ENCODE measurements at places on chromosomes 12 and 14.
A peak's percentile ranks its signal among the peaks of the same experiment; 100 is the strongest.

DNA sequence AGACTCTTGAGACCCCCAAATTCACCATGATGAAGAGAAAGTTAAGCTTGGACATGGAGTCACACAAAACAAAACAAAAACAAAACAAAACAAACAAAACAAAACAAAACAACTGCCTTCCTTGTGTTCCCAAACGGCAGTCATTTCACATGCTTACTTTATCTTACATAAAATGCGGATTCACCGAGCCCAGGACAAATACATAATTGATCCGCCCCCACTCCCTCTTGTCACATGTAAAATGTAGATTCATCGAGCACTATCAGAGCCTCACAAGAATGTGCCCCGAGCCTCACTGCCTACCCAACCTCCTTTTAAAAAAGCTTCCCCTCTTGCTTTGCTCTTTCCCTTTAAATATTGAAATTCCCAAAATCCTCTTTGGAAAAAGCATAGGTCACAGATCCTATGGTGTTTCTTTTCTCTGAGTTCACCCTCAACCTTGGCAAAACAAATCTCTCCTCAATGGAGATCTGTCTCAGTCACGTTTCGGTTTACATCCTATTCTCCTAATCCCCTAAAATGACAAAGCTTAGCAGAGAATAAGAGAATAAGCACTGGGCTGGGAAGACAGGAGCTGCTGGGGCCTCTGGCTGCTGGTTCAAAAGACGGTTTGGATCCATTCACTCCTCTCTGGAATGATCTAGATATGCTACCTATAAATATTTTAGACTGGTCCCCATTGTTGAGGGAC, 83.7 kb downstream of the NINJ2 start:
- no peak for DNase-seq

DNA sequence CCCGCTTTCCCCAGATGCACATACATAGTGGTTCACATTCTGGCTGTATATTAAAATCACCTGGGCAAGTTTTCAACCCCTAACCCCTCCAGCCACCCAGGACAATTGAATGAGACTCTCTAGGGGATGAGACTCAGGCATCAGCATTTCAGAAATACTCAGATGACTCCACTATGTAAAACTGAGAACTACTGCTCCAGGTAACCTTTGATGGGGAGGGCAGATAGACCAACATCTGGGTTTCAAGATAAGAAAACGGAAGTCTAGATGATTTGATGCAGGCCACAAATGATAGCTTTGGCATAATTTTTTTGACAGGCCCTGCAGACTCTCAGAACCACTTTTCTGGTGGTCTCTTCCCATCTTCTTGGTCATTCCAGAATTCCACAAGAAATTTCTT, 341.1 kb downstream of the EMP1 start:
- no peak for DNase-seq

DNA sequence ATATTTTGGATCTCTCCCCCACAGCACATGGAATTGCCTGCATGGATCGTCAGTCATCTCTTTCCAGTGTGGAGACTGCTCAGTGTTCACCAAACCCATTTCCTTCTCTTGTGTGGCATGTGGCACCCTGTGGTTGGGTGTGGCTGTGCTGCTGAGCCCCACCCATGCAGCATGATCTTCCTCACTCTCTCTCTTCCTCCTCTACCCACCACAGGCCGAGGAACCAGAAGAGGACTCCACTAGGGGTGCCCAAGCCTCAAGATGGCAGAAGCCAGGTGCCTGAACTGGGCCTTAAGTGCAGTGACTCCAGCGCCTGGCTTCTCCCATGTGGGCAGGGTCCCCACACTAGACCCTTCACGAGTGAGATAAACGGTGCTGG, 66.8 kb upstream of the GPR68 start:
- peak; percentile 38 for DNase-seq

DNA sequence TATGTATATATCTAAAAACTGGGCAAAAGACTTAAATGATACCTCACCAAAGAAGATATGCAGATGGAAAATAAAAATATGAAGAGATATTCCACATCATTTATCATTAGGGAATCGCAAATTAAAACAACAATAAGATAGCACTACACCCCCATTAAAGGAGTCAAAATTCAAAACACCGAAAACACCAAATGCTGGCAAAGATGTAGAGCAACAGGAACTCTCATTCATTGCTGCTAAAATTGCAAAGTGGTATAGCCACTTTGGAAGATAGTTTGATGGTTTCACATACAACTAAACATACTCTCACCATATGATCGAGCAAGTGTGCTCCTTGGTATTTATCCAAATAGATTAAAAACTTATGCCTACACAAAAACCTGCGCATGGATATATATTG, 131.5 kb upstream of the BCL2L14 start:
- DNase-seq = no peak

GRCh38 chr14:89342049-89342448, 75.0 kb downstream of the FOXN3 start:
- no peak for DNase-seq

DNA sequence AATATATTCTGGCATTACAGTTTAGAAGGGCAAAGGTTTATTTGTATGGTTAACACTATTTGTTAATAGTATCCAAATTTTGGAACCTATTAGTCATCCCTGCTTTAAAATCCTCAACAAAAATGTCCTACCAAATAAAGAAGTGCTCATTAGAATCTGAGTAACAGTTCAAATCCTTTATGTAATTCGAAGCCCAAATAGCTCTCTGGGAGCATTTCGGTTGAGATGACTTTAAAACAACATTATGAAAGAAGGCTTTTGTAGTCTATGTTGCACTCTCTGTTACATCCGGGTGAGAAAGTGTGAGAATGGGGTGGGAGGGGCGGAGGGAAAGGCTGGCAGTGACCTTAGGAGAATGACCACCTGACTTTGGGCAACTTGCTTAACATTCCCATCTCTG, 59.7 kb downstream of the SLC38A1 start:
- no peak for DNase-seq

DNA sequence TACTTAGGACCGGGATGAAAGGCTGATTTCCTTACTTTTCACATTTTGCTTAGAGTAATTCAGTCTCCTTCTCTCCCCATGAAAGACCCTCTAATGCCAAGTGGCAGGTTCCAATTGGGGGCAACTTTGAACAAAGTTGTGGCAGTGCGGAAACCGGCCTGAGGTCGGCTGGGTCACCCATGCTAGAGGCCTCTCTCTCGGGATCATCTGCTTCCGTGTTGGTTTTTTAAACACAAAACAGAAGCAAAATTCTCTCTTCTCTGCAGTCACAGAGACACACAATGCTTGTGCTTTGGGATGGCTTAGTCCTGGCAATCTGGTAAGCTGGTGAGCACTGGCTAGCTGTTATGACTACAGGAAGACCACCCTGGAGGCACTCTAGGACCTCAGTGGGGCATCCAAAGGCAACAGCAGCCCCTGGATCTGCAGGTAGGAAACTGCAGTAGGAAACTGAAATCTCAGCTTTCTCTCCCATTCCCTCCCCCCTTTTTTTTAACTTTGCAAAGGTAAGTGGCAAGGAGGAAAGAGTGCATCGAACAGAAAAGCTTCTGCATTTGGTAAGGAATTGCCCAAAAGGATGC, 102.1 kb downstream of the BCL11B start:
- no peak for DNase-seq

GRCh38 chr12:52580496-52580895, 6.9 kb upstream of the KRT74 start:
- no peak for DNase-seq

DNA sequence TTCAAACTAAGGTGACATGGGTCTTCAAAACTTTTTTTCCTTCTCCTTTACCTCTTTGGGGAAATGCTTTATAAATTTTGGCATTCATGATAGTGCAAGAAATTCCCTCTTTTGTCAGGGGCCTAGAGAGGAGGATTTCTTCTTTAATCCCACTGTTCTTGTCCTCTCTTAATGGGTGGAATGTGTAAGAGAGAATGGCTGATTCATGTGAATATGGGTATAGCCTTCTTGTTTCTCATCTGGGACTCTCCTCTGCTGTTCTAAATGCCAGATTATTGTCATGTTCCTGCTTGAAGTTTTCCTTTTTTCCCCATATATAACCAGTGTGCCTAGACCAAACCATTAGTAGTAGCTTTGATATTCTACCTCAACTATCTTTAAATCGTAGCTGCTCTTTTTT, 46.7 kb downstream of the SLC38A4 start:
- no peak for DNase-seq

- DNase-seq = no peak
Observed at GRCh38 chr12:116280595-116281290, 3.2 kb upstream of the MED13L start.

GRCh38 chr12:111443086-111443485, 37.4 kb downstream of the SH2B3 start:
- no peak for DNase-seq

DNA sequence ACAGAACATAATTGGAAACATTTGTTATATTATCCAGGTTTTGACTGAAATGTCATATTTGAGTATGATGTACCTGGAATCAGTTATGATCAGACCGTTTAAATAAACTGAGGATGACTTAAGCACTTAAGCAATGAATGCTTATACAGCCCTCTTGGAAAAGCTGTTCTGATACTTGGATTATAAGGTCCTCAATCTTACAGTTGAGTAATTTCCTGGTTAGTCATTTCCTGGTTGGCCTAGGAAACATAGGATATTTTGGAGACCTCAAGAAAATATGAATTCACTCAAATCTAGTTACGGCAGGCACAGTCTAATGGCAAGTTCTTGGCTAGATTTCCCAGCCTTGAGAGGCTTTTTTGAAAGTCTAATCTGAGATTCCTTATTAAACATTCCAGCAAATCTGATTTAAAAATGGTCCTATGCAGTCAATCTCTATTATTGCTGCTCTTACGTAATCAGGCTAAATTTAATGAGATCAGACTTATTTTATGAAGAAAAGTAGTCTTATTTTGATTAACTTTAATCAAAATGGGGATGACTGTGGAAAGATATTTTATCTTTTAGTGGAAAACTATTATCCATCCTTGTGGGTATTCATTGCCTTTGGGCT, 447.2 kb downstream of the SNAPC1 start:
- no peak for DNase-seq

GRCh38 chr12:5796959-5797225, 148.2 kb downstream of the ANO2 start:
- no peak for DNase-seq

- DNase-seq = no peak
Observed at GRCh38 chr14:32039401-32040030, 37.6 kb upstream of the ARHGAP5 start.

- DNase-seq = no peak
Observed at GRCh38 chr14:64594438-64594837, 44.7 kb downstream of the PPP1R36 start.

GRCh38 chr12:95200128-95200894, 17.0 kb downstream of the FGD6 start:
- DNase-seq = no peak

- no peak for DNase-seq
Observed at GRCh38 chr14:104431351-104431928, 148.1 kb upstream of the C14orf180 start.

DNA sequence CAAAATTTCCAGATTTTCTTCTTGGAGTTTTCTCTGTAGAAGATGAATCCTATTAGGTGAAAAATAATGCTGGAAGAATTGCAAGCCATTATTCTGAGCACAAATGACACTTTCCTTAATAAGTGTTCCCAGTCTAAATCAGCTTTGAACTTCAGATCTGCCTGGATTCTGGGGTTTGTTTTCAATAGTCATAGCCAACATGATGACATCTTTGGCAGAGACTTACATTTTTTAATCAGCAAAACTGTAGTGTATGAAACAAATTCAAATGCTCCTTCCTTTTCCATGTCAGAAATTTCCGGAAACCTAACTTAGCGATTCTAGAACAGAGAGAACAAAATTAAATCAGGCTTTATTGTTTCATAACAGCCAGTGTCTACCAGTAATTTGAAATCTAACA, 88.5 kb downstream of the TSPAN8 start:
- DNase-seq = no peak

DNA sequence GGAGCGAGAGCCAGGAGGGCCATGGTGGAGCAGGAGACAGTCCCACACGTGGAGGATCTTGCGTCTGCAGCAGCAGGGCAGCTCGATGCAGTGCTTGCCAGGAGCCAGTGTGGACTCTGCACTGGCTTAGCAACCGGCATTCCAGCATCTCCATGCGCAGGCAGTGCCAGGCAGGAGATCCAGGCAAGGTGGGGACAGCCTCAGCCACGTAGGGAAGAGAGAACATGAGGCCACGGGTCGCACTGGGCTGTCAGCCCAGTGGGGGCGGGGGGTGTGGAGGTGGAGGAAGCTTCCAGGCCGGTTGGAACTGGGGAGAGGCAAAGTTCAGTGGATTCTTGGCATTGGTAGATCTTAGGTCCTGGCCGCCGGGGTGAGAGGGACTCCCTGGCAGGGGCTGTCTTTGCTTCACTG, 121.0 kb upstream of the EVL start:
- no peak for DNase-seq

- no peak for DNase-seq
Observed at GRCh38 chr12:29889737-29890136, 106.0 kb upstream of the TMTC1 start.

GRCh38 chr12:25677232-25677937, 124.3 kb upstream of the LMNTD1 start:
- DNase-seq = no peak

GRCh38 chr14:75427482-75428229, at the start of gene JDP2:
TSS of gene JDP2 (plus strand) at chr14:75428022. CDS start at chr14:75437921, 9,899 bp downstream.
- DNase-seq = peak; percentile 44

DNA sequence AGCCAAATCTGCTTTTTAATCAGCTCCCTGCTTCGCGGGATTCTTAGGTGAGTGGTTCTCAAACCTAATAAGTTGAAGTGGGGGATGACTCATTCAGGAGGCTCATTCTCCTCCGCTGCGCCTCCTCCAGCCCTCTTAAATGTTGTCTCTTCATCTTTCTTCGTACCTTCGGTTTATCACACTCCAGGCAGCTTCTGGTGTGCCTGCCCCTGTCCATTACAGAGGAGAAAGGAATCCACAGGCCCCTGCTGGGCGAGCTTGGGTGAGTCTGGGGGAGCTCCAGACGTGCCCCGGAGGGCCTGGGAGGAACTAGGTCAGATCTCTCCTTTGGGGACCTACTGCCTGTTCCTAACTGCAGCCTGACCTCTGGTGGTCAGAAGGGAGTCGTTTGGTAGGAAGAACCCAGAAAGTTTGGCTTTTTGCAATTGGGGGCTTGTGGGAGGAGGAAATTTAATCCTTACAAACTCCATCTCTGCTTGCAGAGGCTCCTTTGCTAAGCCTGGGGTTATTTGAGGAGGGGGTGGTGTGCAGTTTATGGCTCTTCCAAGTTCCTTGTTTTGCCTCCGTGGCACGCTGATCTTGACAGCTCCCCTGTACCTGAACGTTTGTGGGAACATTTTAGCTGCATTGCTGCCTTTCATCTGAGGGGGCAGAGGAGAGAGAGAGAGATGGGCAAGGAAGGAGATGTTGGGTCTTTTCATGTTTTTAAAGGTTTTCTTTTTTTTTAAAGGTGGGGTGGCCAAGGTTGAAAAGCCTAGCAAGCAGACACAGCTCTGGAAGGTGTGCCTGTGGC, 84.1 kb upstream of the GNG2 start:
- DNase-seq = no peak

GRCh38 chr12:97169889-97170567, 263.0 kb downstream of the NEDD1 start:
- no peak for DNase-seq
